Activated CD4-positive, alpha-beta memory T cell treated with anti-CD3 and anti-CD28 coated beads for 36 hours (primary cell): ENCODE measurements at places on chromosomes 2 and 18. TPM values are rescaled to one million over a fixed set of nuclear protein-coding genes. Genes with fewer than 3 reads are reported as not detected.

Gene NR4A2
- 10.0 TPM for total RNA-seq

Gene DLGAP1
- total RNA-seq, result 0.45 TPM

Gene NT5DC4
- total RNA-seq, result not detected

Gene IL1RL1
- 1.3 TPM for total RNA-seq

DNA sequence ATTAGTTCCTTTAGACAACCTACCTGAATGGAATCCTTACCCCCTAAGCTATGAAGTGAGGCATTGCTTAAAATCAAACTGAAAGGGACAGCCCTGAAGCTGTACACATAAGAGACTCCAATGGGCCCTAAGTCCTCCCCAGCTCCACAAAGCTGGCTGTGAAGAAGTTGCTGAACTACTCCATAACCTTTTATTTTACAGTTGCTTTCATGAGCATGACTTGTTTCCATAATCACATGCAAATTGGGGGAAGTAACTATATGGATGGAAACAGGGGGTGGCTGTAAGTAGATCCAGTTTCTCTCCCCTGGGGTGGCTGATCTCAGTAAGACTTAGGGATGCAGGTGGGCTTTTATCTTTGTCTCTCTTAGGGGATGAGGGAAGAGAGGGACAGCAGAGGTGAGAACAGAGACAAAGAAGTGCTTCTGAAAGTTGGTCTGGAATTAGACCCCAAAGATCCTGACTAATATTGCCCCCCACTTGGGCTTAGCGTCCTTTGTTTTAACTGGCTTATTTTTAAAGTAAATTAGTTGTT, 5.5 kb downstream of the FZD5 start:
- no peak for DNase-seq

DNA sequence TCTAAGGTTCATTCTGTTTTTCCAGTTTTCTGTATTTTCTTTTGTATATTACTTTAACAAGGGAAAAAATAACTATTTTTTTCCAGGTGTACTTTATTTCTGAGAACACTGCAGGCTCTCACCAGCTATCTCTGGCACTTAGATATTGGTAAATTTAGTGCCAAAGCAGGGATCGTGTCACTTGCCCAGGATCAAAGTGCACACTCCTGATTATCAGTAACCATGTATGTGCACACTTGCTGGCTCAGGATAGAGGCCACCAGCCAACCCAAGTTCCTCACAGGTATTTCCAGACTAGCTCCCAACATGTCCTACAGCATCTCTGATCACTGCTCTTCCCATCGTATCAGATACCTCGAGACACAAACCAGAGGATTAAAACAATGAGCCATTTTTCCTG, 5.8 kb upstream of the FZD5 start:
- no peak for DNase-seq

DNA sequence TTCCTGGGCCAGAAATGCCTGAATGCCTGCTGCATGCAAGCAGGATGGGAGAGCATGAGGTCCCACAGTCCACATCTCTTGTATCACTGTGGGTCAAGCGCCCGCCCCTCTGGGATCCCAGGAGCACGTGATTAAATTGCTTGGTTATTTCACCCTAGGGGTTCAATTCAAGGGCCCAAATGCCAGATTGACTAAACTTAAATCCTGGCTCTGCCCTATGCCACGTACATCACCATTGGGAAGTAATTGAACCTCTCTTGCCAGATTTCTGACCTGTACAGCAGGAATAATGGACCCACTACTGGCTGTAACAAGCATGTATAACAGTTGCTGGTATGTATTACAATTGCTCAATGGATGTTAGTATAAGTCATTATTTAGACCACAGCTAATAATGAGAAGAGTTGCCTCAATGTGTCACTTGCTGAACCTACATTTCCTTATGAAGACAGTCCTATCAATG, 19.9 kb downstream of the FHL2 start:
- no peak for DNase-seq

DNA sequence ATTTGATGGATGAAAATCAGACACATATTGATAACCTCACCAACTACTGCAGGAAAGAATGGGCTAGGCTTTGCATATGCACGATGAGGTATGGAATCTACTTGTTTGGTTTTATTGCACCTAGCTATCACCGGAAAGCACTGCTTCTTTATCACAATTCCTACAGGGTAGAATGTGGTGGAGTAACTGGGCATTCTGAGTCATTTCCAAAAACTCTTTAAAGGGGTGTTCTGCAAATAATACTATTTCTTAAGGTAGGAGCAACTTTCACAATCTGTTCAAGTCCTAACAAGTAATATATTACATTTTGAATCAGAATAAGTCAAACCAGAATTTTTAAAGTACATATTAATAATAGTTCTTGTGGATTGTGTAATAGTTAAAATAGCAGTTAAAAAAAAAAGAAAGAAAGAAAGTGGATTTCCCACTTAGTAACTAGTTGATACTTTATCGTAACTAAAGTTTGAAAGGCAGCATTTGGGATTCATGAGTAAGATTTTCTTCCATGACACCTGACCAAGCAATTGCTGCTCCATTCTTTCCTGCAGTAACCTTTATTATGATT, 40.5 kb downstream of the INO80C start:
- DNase-seq, result no peak

- peak; percentile 51 for DNase-seq
Observed at GRCh38 chr18:56727399-56727798, 76.2 kb downstream of the WDR7 start.

DNA sequence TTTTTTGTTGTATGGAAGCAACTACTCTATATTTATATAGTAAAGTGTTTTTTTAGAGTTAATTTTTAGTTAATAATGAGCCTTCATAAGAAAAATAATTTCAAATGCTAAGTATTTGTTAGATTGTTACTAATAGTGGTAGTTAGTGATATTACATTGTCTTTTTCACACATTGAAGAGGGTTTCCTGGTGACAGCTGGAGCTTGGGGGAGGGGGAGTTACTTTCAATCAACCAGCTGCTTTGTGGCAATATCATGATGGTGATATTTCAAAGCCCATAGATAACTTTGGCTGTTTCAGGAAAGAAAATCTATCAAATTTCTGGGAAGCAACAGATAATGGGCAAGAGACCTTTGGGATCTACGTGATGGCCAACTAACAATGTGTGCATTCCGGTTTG, 4.1 kb downstream of the RHBDD1 start:
- peak; percentile 22 for DNase-seq

DNA sequence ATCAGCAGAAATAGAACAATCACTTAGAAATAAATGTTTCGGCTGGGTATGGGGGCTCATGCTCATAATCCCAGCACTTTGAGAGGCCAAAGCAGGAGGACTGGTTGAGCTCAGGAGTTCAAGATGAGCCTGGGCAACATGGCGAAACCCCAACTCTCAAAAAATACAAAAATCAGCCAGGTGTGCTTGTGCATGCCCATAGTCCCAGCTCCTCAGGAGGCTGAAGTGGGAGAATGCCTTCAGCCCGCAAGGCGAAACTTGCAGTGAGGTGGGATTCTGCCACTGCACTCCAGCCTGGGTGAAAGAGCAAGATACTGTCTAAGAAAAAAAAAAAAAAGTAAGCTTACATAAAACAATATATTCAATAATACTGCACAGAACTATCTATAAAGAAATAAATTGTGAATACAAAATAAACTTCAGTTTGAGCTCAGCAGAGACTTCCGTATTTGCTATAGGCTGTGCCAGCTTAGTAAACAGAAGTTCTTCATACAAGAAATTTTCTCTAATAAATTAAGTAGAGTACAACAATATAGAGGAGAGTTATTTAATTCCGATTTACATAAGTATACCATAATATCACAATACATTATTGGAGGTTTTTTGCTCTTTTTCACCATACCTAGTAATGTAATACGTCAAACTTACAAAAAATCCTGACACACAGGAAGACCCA, 43.6 kb downstream of the SRBD1 start:
- DNase-seq, result no peak

- DNase-seq, result no peak
Observed at GRCh38 chr2:177952151-177952550, 120.4 kb downstream of the PDE11A start.
